ENCODE measurements at places on chromosomes 7 and 10.

GRCh38 chr7:86747698-86748097, 104.0 kb downstream of the GRM3 start:
- no peak for DNase-seq

DNA sequence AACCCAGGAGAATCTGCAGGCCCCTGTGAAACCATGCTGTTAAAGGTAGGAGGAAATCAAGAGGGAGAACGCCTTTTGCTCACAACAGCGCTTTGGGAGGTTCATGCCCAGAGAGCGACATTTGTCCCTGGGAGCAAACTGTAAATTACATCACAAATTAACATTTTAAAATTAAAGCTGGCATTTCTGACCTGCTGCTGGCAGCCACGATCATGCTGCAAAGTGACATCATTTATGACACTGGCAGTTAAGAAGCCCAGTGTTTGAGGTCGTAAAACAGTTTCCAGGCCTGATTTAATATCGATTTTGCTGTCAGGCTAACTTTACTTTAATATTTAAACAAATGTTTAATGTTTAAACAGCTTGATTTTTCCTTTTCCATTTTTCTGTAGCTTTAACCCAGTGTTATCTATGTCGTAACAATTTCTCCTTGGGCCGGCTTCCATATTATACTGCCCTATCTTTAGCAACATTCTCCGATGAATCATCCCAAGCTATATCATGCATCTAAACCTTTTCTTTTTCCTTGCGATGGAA, 86.5 kb upstream of the NPVF start:
- DNase-seq: no peak

DNA sequence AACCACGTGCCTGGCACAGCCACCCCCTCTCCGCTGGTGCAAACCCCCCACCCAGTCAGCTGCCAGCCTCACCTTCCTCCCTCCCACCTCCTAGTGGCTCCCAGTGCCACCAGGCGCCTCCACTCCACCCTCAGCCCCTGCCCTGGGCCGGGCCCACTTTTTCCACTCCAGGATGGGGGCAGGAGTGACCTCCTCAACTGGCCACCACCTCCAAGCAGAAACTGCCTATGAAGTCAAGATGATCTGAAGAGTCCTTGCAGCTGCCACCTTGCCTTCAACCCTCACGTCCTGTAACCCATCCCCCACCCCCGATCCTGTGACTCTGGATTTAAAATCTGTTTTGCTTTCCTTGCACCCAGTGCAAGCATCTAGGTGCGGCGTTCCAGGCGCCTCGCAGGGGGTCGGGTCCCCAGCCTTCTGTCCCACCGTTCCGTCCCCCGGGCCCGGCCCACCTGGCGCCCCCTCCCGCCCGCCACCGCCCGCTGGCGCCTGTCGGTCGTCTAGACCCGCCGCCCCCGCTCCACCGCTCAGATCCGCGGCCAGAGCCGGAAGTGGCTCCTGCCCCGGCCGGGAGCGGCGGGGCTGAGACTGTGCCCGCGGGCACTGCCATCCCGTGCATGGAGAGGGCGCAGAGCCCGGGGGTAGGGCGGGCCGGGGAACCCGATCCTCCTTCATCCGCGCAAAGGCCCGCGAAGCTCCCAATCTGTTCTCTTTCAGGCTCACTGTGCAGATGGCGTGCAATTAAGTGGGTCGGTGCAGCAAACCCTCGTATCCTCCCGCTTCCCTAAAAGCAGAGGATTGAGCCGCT, 51.2 kb upstream of the GTF2I start:
- peak; percentile 41 for DNase-seq

GRCh38 chr7:65951837-65952578, 30.0 kb downstream of the GUSB start:
- DNase-seq: no peak

DNA sequence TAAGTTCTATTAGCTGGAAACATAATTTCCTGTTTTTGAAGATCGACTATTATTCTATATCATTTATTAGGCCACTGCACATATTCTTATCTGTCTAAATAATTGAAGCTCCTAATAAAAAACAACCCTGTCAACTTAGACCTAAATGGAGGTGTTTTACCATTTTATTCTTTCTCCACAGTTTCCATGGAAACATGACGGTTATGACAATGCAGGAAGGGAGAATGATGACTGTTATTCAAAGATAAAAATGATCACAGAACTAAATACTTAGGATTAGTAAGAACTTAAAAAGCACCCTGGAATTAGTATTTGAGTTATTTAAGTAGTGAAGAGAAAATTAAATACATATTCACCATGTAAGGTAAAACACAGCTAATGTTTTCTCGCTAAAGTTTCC, 119.9 kb upstream of the DKK1 start:
- DNase-seq: no peak

GRCh38 chr10:74889662-74889998, 63.2 kb downstream of the KAT6B start:
- no peak for DNase-seq

GRCh38 chr10:70255329-70256299, 22.4 kb upstream of the PPA1 start:
- peak; percentile 67 for DNase-seq

DNA sequence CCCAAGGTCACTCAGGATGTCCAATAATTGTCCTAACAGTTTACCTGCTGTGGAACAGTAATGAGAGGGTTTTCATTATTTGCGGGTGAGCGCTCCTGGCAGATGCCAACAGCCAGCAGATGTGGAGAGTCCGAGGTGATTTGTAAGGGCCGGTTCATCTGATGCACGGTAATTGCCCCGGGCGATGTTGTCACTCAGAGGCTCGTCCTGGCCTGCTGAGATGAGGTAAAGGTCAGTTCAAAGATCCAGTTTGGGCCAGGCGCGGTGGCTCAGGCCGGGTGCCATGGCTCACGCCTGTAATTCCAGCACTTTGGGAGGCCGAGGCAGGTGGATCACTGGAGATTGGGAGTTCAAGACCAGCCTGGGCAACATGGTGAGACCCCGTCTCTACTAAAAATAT, 16.9 kb downstream of the LHPP start:
- DNase-seq: no peak

DNA sequence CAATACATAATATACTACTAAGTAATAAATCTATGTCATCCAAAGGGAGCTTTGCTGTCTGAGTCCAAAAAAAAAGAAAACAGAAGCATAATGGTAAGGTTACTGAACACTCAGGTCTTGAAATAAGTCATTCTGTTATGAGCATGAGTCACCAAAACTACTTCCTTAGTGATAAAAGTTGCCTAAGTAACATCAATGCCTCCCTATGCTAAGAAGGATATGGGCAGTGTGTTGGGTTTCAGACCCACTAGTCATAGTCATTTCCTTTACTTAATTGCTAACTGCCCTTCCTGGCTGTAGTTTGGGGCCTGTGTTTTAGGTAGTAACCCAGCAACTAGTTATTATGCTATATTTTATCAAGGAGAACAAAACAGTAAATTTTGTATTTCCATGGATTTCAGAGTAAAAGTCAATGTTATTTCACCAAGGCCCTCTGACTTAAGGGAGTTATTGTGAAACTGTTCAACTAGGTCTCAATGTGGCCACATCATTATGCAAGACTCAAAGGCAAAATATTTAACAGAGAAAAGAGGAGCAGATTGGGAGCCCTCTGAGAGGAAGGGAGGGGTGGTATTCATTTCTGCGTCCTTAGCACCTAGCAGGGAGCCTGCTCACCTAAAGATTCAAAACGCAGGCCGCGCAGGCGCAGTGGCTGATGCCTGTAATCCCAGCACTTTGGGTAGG, 11.7 kb upstream of the VIM start:
- DNase-seq: peak; percentile 99

DNA sequence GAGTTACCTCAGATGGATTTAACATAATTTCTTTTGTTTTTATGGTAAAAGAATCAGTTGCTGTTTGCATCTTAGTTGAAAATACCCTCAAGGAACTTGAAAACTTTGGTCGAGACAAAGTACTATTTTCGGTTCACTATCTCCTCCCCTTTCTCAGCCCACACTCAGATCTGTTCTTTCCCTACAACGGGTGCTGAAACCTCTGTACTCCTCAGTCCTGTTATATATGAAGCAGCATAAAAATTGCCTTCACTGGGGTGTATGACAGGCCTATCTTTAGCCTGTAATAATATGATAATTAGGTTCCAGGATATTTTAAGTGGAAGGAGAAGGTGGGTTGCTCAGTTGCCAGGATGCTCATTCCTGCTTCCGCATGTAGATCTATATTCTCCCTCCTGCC, 105.2 kb upstream of the NOBOX start:
- no peak for DNase-seq

GRCh38 chr10:28624351-28624750, 53.0 kb upstream of the BAMBI start:
- no peak for DNase-seq

DNA sequence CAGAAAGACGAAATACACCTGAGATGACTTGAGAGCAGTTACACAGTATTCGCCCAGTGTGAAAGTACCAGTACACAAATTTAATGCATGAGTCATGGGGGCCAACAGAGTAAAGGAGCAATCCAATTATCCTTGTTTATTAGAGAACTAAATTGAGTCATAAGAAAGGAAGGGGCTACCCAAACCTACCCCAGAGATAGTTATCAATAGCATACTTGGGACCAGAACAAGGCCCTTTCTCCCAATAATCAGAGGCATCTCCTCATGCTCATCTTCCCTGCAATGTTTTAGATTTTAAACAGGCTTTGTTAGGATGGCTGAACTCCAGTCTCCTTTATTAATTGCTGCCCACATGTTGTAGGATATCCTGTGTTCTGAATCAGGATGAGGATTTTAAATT, 239.7 kb upstream of the LRGUK start:
- DNase-seq: no peak

DNA sequence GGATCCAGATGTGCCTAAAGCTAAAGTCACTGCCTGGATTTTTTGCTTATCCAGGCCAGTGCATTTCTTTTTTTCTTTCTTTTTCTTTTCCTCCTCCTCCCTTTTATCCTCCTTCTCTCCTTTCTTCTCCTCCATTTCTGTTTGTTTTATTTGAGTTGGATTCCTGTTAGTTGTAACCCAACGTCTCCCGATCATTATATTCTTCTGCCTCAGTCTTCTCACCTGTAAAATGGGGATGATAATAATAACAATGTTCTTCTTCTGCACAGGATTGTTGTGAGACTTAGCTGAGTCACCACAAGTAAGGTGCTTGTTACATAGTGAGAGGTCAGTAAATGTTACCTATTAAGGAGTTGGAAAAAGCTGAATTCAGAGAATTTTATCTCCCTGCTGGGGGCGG, 13.7 kb upstream of the FFAR4 start:
- no peak for DNase-seq

GRCh38 chr10:58435297-58435985, 50.2 kb downstream of the TFAM start:
- DNase-seq: peak; percentile 52

DNA sequence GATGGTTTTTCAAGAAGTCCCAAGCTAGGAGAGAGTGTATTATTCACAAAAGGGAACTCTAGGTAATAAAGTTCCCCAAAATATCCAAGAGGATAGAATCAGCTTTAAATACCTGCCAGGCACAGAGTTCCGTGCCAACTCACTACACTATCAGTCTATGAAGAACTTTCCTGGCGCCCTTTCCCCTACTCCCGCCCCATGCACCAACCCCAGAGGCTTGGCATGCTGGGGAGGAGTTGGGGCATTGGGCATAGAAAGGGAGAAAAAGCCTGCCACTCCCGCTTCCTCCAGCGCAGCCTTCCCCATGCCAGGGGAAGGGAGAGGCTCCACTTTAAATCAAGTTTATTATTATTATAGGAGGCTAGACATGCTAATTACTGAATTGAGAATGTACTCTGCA, 54.9 kb downstream of the ZNF800 start:
- DNase-seq: no peak

- DNase-seq: no peak
These were observed 69.3 kb downstream of the ETV1 start for GRCh38 chr7:13920053-13920697.

DNA sequence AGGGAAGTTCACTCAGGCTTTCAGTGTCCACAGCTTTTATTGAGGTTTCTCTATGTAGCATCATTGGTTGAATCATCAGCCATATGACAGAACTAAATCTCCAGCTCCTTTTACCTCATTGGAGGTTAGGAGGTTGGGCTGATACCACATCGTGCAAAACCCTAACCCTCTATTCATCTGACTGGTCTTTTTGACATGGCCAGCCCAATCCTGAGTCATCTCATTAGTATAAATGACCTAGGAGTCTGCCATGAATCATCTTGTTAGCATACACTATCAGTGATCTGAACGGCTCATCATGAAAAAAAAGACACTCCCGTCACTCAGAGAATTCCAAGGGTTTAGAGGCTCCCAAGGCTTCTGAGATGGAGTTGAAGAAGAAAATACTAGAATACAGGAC, 669.8 kb upstream of the POT1 start:
- DNase-seq: no peak

DNA sequence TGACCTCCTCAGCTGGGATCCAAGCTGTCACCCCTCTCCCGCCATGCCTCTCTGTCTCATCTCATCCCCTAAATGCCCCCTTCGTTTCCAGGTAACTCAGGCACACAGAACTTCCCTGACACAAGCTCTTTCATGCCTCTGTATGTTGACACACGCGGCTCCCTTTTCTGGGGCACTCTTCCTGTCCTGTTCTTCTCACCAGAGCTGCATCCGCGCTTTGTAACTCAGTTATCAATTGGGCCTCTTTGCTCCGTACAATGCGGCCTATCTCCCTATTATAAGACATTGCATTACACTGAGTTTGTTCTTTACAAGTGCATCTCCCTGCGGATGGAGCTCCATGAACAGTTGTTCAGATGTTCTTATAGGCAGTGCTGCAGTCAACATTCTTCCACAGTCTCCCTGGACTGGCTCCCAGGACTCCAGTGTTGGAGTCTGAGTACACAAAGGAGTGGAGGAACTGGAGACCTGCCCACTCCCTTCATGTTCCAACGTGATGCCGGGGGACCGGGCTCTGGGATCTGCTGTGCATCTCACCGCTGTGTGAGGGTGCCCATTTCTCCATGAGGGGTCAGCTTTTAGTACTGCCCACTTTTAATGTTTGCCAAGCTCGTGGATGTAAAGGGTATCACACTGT, 56.9 kb upstream of the TNS3 start:
- no peak for DNase-seq

DNA sequence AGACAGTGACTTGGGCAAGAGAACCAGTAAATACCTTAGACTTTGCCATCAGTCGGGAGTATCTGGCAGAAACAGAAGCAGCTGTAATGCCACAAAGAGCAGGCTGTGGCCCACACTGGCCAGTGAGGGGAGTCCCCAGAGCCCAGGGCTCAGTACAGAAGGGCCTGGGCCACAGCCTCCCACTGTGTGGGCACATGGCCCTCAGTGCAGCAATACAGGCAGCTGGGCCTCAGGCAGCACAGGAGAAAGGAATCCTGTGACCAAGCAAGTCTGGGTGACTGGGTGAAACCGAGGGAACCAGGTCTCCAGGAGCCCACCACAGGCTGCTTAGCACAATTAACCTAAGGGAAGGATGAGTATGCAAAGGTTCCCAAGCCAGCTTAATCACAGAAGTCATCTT, 14.0 kb downstream of the WDR91 start:
- no peak for DNase-seq

DNA sequence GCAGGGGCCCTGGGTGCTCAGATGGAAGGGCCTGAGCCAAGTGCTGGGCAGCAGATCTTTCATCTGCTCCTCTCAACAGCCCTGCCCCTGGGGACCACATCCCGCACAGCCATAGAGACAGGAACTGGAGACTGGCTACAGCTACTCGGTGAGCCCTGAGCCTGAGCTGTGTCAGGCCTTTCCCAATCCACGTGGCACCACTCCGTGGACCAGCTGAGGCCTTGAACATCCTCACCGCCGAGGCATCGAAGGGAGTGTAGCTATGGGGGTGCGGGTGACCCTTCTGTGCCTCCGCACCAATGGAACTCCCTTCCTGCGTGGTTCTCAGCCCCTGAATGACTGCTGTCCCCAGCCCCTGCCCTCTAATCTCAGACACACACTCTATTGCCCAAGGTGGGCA, 362.7 kb upstream of the SHH start:
- no peak for DNase-seq
